ENCODE measurements at places on chromosomes 5 and 9. TPM values are rescaled to one million over a fixed set of nuclear protein-coding genes. Genes with fewer than 3 reads are reported as not detected.

Gene INSL6
- not detected for total RNA-seq

Gene KCNN2
- 0.17 TPM for total RNA-seq

Gene PSMB7
- total RNA-seq, result 327 TPM

Gene FRMD3
- total RNA-seq, result 6.2 TPM

Gene C1QTNF3
- not detected for total RNA-seq

Gene CRAT
- 29.7 TPM for total RNA-seq

Gene ATOSB
- total RNA-seq, result 8.1 TPM

Gene TCF7
- 11.3 TPM for total RNA-seq

Gene FOXD4L6
- total RNA-seq, result 0.06 TPM

Gene HEMGN
- not detected for total RNA-seq

Measured in A549 treated with GW870086 at 1 μM for 4 hours (cell line).